ENCODE measurements at places on chromosomes 12 and 14.

DNA sequence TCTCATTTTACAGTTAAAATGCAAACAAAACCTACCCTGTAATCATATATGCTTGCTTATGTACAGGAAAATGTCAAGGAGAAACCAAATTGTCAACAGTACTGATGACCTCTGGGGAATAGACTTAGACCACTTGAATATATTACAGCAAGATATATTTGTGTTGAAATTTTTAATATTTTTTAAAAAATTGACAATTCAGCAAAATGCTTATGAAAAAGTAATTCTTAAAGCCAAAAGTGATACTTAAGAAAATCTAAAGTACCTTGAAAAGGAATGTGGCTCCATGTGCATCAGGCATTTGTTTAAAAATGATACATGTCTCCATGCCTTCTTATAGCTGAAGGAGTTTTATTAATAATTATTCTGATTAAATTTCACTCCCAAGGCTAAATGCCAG lies 49.2 kb downstream of the PTPN21 start:
- DNase-seq: no peak

DNA sequence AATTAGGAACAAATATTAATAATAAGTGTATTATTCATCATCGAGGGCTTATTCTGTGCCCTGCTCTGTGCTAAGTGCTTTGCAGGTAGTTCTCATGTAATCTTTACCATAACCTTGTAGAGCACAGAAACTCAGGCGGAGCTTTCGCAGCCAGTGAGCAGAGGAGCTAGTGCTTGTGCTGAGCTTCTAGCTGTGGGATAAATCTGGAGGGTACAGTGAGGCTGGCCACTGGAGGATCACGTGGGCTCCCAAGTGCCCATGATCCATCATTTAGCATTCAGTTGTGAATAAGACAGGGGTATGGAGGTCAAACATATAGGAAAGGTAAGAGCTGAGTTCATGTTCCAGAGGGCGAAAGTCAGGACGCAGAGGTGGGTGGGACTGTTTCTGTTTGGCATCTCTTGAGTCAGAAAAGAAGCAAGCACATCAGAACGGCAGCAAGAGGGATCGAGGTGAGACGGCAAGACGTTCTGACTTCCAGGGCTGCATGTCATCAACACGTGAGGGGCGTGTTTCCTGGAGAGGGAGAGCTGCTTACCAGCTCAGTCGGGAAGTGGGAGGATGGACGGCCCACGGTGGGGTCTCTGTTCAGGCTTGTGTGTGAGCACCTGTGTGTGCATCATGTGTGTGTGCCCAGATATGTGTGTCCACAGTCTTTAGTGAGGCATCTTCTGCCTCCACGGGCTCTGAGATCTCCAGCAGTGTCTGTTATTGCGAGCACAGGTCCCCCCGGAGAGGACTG lies 16.8 kb upstream of the KRT80 start:
- no peak for DNase-seq

GRCh38 chr14:74249433-74250375 lies 10.5 kb downstream of the VSX2 start:
- DNase-seq: no peak

DNA sequence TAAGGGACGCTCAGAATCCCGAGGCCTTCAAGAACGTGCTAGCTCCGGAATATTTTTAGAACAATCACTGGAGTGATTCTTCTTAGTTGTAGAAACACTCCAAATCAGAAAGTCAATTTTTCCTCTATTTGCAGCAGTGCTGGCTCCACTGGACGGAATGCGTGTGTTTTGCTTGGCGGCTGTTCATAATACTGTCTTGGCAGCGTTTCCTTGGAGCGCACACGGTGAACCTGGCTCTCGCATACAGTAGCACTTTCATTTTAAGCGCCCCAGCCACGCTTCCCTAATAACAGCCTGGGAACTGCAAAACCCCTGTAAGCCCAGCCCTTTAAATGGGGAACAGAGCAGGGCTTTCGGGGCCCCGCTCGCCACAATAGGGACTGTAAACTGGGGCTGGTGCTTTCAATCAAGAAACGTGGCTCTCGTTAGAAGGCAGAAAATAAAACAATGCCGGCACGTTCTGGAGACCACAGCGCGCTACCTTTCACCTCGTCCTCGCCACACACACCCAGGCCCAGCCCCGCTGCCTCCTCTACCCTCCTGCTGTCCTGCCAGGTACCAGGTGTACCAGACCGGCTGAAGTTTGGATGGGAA lies 79.9 kb downstream of the BCL11B start:
- DNase-seq: no peak

DNA sequence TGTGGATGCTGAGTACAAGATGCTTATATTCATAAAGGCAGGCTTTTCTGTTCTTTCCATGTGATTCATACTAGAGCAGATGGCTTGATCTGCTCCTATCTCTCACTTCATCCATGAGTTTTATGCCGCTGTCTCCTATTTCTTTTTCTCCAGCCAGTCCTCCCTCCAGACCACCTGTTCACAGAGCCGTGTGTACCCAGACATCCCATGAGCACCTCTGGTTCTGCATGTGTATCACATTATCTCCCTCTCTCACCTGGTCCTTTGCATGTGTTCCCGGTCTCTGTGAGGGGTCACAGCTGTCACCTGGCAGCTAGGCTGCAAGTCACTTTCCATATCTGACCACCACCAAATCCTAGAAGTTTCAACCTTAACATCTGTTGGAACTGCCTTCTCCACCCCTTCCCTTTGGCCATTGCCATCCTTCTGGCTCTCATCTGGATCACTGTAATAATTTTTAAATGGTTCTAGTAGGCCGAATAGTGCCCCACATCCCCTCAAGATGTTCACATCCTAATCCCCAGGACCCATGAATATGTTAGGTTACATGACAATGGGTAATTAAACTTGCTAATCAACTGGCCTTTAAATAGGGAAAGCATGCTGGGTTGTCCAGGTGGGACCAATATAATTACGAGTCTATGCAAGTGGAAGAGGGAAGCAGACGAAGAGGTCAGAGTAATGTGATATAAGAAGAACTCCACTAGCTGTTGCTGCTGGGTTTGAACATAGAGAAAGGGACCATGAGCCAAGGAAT lies 168.1 kb downstream of the SNAPC1 start:
- no peak for DNase-seq

DNA sequence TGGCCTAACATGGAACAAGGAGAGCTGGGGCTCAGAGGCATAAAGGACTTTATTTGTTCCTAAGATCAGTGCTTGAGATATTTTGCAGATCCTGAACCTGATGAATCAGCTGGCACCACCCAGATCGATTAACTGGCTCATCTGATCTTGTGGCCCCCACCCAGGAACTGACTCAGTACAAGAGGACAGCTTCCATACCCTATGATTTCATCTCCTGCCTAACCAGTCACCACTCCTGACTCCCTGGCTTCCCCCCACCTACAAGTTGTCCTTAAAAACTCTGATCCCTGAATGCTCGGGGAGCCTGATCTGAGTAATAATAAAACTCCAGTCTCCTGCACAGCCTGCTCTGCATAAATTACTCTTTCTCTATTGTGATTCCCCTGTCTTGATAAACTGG lies 5.1 kb downstream of the C12orf56 start:
- DNase-seq: no peak

- no peak for DNase-seq
These were observed 24.2 kb upstream of the YAF2 start for GRCh38 chr12:42262271-42262670.

GRCh38 chr12:19120795-19121194 lies 8.7 kb upstream of the PLEKHA5 start:
- DNase-seq: no peak

GRCh38 chr12:127194176-127194575 lies 1072.8 kb upstream of the TMEM132C start:
- no peak for DNase-seq

DNA sequence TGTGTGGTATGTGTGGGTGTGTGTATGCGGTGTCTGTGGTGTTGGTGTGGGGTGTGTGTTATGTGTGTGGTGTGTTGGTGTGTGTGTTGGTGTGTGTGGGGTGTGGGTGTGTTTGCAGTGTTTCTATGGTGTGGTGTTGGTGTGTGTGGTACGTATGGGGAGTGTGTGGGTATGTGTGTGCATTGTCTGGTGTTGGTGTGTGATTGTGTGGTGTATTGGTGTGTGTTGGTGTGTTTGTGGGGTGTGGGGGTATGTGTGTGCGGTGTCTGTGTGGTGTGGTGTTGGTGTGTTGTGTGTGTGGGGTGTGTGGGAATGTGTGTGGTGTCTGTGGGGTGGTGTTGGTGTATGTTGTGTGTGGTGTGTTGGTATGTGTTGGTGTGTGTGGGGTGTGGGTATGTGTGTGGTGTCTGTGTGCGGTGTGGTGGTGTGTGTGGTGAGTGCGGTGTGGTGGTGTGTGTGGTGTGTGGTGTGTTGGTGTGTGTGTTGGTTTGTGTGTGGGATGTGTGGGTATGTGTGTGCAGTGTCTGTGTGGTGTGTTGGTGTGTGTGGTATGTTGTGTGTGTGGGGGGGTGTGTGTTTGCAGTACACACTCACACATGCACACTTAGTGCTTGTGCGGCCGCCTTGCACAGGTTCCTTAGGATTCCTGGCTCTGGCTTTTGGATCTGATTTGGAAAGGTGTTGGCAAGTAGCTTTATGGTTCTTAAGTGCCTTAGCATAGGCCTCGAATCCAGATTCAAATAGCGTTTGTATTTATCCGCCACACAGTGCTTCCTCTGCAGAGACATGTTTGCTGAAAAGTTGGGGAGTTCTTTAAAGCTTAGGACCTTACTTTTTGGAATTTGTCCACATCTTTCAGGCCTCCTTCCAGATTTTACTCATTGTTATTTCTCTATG lies 16.4 kb downstream of the MLXIP start:
- DNase-seq: no peak
